Lung microvascular endothelial cell (primary cell): ENCODE measurements at places on chromosomes 12 and 14. TPM values are rescaled to one million over a fixed set of nuclear protein-coding genes. Genes with fewer than 3 reads are reported as not detected.

Gene TAS2R14
- total RNA-seq: 0.87 and 1.4 TPM in 2 replicates

Gene NINJ2
- 0.79 and 1.7 TPM in 2 replicates for total RNA-seq

Gene PPP1R1A
- not detected in 2 replicates for total RNA-seq

Gene COL2A1
- total RNA-seq: not detected in 2 replicates

Gene KLHL33
- total RNA-seq: under 0.01 TPM in 2 replicates

Gene PLEKHD1
- total RNA-seq: under 0.01 TPM in 1 of 2 replicates, not detected in the other
